ENCODE measurements at places on chromosomes 7 and 10.

GRCh38 chr10:69659241-69660038 is 29.4 kb downstream of the FAM241B start:
- DNase-seq, result no peak

DNA sequence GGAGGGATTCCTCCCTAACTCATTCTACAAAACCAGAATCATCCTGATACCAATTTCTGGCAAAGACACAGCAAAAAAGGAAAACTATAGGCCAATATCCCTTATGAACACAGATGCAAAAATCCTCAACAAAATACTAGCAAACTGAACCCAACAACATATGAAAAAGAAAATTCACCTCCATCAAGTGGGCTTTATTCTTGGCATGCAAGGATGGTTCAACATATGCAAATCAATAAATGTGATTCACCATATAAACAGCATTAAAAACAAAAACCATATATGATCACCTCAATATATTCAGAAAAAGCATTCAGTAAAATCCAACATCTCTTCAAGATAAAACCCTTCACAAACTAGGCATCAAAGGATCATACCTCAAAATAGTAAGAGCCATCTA is 23.5 kb downstream of the SNX13 start:
- DNase-seq, result no peak

DNA sequence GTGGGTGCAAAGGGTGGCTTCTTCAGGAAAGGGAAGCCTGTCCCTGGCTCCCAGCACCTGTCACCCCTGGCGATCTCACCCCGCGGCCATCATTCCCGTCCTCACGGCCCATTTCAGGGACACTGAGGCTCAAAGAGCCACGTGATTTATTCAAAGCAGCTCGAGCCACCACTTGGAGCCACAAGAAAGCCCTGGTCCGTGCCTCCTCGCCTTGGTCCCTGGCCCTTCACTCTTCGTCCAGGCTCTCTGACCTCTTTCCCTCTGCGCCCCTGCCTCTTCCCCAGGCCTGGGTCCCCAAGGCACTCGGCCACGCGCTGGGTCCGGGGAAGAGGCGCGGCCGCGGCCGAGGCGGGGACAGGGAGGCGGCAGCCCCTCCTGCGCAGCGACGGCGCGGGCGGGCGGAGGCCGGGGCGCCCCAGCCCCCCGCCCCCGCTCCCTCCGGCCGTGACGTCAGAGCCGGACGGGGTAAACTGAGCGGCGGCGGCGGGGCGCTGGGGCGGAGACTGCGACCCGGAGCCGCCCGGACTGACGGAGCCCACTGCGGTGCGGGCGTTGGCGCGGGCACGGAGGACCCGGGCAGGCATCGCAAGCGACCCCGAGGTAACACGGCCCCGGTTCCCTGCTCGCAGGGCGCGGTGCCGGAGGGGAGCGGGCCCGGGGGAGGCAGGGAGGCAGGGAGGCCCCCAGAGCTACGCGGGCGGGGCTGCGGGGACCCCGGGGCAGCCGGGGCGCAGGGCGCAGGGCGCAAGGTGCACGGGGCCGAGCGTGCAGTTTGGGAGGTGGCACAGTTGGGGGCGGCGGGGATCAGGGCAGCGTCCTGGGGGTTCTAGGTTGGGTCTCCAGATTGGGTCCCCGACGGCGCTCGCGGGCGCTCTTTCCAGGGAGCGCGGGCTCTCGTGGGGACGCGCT is at the start of gene SLC18A2:
Gene SLC18A2, plus strand, starts transcription at position 494 of the 909 bp plus-strand sequence. CDS start 580 bp downstream, outside the sequence.
- no peak for DNase-seq

- no peak for DNase-seq
Observed at GRCh38 chr10:33189363-33189762, 145.1 kb downstream of the NRP1 start.
